ENCODE measurements at places on chromosomes 5 and 9.

GRCh38 chr9:26604076-26604662, 288.4 kb downstream of the CAAP1 start:
- no peaks in the 10 kb centered on the region for H3K36me3 ChIP-seq
- no peaks in the 10 kb centered on the region for H3K4me1 ChIP-seq
- no peaks in the 10 kb centered on the region for H3K27me3 ChIP-seq
- DNase-seq: no peak
- no peak overlapping the region for H3K4me3 ChIP-seq
- H3K27ac ChIP-seq: no peak overlapping the region

DNA sequence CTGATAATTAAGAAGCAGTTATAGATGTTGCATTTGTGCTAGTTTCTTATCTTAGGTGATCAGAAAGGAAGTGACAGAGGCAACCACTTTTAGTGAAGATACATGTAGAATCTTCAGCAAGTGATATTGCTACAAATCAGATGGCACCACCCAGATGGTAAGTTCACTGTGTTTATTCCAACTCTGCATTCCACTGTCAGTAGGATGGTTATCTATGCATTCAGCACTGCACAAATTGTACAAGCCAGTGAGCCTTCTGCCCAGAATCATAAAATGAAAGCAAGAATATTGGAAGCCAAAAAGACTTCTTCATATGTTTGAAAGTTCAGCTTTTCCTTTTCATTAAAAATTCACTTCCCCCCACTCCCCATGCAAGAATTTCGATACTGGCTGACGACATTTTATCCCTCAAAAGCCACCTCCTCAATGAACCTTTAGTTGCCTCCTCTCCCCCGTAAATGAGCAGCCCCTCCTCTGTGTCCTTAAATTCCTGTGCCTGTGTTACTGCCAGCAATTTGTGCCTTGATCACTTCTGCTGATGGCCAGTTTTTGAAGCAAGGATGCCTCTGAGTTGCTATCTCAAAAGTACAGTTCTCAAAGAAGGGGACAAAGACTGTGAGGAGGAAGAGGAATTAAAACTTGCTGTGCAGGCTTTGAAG, 91.6 kb downstream of the ZSWIM6 start:
- DNase-seq: no peak
- no peaks in the 10 kb centered on the region for H3K36me3 ChIP-seq
- no peak overlapping the region for H3K27ac ChIP-seq
- no peaks in the 10 kb centered on the region for H3K4me1 ChIP-seq
- no peak overlapping the region for H3K4me3 ChIP-seq

DNA sequence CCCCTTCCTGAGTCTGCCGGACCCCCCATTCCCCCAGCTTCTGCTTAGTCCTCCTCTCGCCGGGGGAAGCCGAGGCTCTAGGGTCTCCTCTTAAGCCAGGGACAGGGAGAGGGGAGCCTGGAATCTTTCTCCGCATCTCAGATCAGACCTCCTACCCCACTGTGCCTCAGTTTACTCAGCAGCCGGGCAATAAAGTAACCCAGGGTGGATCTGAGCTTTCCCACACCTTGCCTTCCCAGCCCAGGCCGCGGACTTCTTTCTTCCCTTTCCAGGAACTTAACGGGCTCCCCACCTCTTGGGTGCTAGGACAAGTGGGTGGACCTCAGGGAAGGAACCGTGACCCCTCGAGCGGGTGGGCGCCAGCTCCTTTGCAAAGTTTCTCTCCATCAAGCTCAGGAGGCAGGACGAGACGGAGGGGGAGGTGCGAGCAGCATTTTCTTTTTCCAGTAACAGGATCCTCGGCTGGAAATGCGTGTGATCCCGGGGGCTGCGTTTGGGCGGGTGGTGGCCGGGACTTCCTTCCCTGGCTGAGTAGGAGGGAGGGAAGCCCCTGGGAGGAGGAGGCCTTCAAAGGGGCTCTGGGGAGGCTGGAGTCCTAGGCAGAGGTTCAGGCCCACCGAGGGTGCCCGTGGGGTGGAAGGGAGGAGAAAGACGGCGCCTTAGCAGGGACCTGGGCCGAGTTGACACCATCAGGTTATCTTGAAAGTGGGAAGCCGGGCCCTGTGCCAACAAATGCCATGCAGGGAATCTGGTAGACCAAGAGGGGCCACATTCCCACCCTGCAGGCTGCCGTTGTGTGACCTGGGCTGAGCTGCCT, 795 bp downstream of the DAB2IP start:
- H3K4me3 ChIP-seq: no peak overlapping the region
- no peak for DNase-seq
- H3K36me3 ChIP-seq: no peaks in the 10 kb centered on the region
- H3K27me3 ChIP-seq: peaks cover 51% of the 10 kb centered on the region
- no peak overlapping the region for H3K27ac ChIP-seq

- H3K36me3 ChIP-seq: no peaks in the 10 kb centered on the region
- no peaks in the 10 kb centered on the region for H3K27me3 ChIP-seq
- peaks cover 21% of the 10 kb centered on the region for H3K4me1 ChIP-seq
- no peak for DNase-seq
- no peak overlapping the region for H3K4me3 ChIP-seq
These were observed 8.0 kb downstream of the B4GALT1 start for GRCh38 chr9:33158843-33159776.

GRCh38 chr5:172791286-172791685, 20.3 kb upstream of the DUSP1 start:
- H3K27me3 ChIP-seq: no peaks in the 10 kb centered on the region
- DNase-seq: no peak
- no peaks in the 10 kb centered on the region for H3K36me3 ChIP-seq
- no peak overlapping the region for H3K27ac ChIP-seq
- H3K4me3 ChIP-seq: no peak overlapping the region

- no peaks in the 10 kb centered on the region for H3K36me3 ChIP-seq
- DNase-seq: no peak
- no peak overlapping the region for H3K4me3 ChIP-seq
- peaks cover 2% of the 10 kb centered on the region for H3K27me3 ChIP-seq
- H3K4me1 ChIP-seq: no peaks in the 10 kb centered on the region
These were observed 22.3 kb upstream of the NPM1 start for GRCh38 chr5:171365351-171365750.

GRCh38 chr9:130857864-130858738, 23.0 kb downstream of the ABL1 start:
- H3K4me3 ChIP-seq: no peak overlapping the region
- no peaks in the 10 kb centered on the region for H3K27me3 ChIP-seq
- no peak overlapping the region for H3K27ac ChIP-seq
- H3K36me3 ChIP-seq: peaks cover 88% of the 10 kb centered on the region

DNA sequence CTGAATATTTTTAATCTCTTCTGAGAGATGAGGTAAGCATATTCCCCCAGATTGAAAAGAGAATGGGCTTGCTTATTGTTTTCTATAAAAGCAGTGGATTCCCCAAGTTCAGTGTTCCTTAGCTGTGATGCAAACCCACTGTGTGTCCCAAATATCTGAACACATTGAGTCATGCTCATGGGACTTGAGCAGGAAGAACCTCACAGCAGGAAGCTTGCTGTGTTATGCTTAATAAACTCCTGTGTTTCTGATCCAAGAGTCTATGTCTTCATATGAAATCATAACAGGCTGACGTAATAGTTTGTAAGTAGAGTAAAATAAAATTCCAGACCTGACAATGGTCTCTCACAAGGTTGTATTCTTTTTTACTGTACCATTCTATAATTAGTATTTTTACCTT, 24.8 kb upstream of the LOX start:
- no peaks in the 10 kb centered on the region for H3K4me1 ChIP-seq
- DNase-seq: no peak
- no peak overlapping the region for H3K27ac ChIP-seq
- H3K36me3 ChIP-seq: no peaks in the 10 kb centered on the region
- no peak overlapping the region for H3K4me3 ChIP-seq
- H3K27me3 ChIP-seq: no peaks in the 10 kb centered on the region

GRCh38 chr9:104302775-104303174, 201.3 kb upstream of the OR13F1 start:
- H3K27me3 ChIP-seq: no peaks in the 10 kb centered on the region
- no peaks in the 10 kb centered on the region for H3K4me1 ChIP-seq
- no peaks in the 10 kb centered on the region for H3K36me3 ChIP-seq
- H3K27ac ChIP-seq: no peak overlapping the region
- DNase-seq: no peak

DNA sequence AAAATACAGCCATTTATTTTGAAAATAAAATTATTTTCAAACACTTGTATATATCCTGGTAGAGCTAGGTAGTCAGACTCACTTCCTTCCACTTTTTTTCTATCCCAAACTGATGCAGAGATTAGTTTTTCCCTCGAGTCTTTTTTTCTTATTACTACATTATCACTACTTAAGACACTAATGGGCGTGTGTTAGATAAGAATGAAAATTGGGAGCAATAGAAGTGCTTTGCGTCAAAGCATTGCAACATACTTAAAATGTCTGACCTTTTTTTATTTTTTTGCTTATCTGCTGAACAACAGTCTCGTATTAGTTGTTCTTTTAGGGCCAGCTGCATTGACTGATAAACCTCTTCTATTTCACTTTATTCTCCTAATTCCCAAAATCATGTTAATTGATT, 1278.7 kb downstream of the CDH12 start:
- no peaks in the 10 kb centered on the region for H3K36me3 ChIP-seq
- no peaks in the 10 kb centered on the region for H3K27me3 ChIP-seq
- no peaks in the 10 kb centered on the region for H3K4me1 ChIP-seq

DNA sequence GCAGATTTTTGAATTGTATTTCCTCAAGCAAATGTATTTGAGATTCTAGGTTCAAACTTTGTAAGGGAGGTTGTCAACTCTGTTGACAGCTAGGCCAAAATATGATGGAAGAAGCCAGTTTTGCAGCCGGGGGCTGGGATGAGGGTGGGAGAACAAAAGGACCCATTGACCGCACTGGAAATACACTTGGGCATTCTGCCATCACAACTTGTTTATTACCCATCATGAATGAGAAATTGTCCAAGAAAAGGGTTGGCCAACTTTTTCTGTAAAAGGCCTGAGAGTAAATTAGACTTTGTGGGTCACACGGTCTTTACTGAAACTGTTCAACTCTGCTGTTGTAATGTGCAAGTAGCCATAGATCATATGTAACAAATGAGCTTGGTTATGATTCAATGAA, 221.3 kb upstream of the KLF9 start:
- DNase-seq: no peak
- no peaks in the 10 kb centered on the region for H3K4me1 ChIP-seq
- H3K27ac ChIP-seq: no peak overlapping the region
- H3K27me3 ChIP-seq: no peaks in the 10 kb centered on the region
- H3K4me3 ChIP-seq: no peak overlapping the region

DNA sequence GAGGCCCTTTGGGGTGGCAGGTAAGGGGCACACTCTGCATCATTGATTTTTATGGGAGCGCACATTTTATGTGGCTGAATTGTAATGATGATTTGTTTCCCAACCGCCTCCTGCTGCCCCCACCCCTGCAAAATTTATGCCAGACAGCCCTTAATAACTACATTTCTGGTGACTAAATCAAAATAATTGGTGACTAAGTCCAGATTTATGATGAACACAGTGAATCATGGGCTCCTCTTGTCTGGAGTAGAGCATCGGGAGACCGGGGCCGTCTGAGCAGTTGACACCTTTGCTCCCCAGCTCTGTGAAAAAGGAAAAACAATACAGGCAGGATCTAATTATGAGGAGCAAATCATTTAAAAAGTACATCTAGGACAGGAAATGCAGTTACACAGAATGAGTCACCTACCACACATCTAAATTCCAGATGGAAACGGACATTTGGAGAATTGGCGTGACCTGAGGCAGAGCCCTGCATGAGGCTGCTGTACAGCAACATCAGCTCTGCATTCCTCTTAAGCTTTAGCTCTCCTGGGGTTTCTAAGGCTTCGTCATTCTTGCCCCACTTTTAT, 58.9 kb downstream of the DOCK2 start:
- H3K27ac ChIP-seq: no peak overlapping the region
- H3K4me1 ChIP-seq: no peaks in the 10 kb centered on the region
- no peak overlapping the region for H3K4me3 ChIP-seq
- H3K36me3 ChIP-seq: peaks cover 94% of the 10 kb centered on the region
- DNase-seq: no peak

GRCh38 chr5:37197340-37198050, 51.7 kb downstream of the CPLANE1 start:
- no peaks in the 10 kb centered on the region for H3K27me3 ChIP-seq
- H3K4me3 ChIP-seq: no peak overlapping the region
- H3K27ac ChIP-seq: peak overlapping the region; percentile 83
- peak; percentile 66 for DNase-seq
- H3K36me3 ChIP-seq: peaks cover 43% of the 10 kb centered on the region

GRCh38 chr5:886716-887325, 5.8 kb downstream of the BRD9 start:
- H3K27ac ChIP-seq: no peak overlapping the region
- peaks cover 18% of the 10 kb centered on the region for H3K4me1 ChIP-seq
- no peak overlapping the region for H3K4me3 ChIP-seq

DNA sequence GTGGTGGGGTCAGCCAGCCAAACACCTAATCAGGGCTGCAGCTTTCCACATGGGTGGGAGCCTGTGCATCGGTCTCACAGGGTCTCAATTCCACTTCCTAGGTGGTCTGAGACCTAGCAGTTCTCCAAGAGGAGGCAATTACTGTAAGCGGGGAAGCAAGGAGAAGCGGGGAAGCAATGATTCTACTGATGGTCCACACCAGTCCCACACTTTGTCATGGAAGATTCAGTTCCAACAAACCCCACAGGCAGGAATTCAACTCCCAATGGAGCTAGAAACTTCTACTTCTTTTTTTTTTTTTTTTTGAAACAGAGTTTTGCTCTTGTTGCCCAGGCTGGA, 158.7 kb upstream of the RAI14 start:
- no peaks in the 10 kb centered on the region for H3K4me1 ChIP-seq
- H3K27me3 ChIP-seq: no peaks in the 10 kb centered on the region
- H3K4me3 ChIP-seq: no peak overlapping the region
- no peak for DNase-seq

- H3K4me1 ChIP-seq: no peaks in the 10 kb centered on the region
- H3K27ac ChIP-seq: no peak overlapping the region
- no peaks in the 10 kb centered on the region for H3K36me3 ChIP-seq
These were observed 287.0 kb downstream of the PRELID2 start for GRCh38 chr5:145548097-145548496.

- H3K4me1 ChIP-seq: no peaks in the 10 kb centered on the region
- no peak overlapping the region for H3K27ac ChIP-seq
- H3K27me3 ChIP-seq: no peaks in the 10 kb centered on the region
- DNase-seq: no peak
These were observed 99.1 kb downstream of the ADAMTSL1 start for GRCh38 chr9:18573021-18573556.

DNA sequence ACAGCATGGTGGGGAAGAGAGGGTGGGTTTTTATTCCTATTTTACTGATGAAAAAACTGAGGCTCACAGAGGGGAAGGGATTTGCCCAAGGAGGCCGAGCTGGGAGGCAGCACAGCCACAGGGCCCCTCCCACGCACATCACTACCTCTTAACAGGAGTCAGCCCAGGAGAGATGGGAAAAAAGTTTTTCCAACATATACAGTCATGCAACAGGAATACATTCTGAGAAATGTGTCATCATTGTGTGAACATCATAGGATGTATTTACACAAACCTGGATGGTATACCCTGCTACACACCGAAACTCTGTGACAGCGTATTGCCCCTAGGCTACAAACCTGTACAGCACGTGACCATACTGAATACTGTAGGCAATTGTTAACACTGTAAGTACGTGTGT, 11.6 kb downstream of the TRAF1 start:
- H3K27ac ChIP-seq: no peak overlapping the region
- H3K36me3 ChIP-seq: no peaks in the 10 kb centered on the region
- no peak overlapping the region for H3K4me3 ChIP-seq
- peaks cover 15% of the 10 kb centered on the region for H3K4me1 ChIP-seq
